ENCODE measurements at places on chromosomes 16 and 17.

- no peak for DNase-seq
Measured at GRCh38 chr17:40076591-40076990, 13.8 kb downstream of the THRA start.

GRCh38 chr17:67272312-67273047 lies 27.5 kb upstream of the HELZ start:
- peak; percentile 48 for DNase-seq

- no peak for DNase-seq
Measured at GRCh38 chr16:61813339-61813738, 222.9 kb downstream of the CDH8 start.

DNA sequence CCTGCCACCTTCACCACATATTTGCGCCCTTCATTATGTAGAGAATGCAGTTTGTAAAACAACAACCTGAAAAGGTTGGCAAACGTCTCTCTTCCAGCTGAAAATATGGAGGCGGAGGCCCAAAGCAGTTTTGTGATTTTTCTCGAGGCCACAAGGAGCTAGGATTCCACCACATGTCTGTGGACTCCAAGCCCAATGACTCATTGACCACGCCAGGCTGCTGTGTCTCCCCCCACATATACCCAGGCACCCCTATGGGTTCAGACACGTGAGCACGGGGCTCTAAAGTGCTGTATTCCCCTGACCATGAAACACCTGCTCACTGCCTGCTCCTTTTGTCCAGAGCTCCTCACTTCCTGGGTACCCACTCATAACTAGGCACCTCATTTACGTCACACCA lies 121.4 kb upstream of the CDH5 start:
- peak; percentile 31 for DNase-seq

GRCh38 chr16:54281535-54282201 lies 4.9 kb downstream of the IRX3 start:
- DNase-seq: no peak

Measured in urothelium cell line (cell line).